Urinary bladder (tissue), 4 donors: ENCODE measurements at places on chromosomes 4 and X. TPM values are rescaled to one million over a fixed set of nuclear protein-coding genes. Genes with fewer than 3 reads are reported as not detected.

The FRMD7 gene
- 0.48 TPM for total RNA-seq

DNA sequence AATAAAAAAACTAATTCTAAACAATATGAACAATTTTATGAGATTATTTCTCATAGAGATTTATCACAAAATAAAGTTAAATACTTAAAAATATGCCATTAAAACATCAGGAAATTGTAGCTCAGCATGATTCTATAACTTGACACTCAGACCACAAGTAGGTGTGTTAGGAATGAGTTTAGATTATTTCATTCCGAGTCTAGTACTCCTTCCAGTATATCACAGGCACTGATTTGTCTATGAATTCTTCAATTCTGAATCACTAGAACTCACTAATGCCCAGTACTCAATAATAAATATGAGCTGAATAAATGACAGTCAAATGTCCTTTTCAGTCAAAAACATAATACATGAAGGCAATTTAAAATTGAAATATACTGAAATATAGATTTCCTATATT is 22.2 kb downstream of the BOD1L1 start:
- DNase-seq = no peak

DNA sequence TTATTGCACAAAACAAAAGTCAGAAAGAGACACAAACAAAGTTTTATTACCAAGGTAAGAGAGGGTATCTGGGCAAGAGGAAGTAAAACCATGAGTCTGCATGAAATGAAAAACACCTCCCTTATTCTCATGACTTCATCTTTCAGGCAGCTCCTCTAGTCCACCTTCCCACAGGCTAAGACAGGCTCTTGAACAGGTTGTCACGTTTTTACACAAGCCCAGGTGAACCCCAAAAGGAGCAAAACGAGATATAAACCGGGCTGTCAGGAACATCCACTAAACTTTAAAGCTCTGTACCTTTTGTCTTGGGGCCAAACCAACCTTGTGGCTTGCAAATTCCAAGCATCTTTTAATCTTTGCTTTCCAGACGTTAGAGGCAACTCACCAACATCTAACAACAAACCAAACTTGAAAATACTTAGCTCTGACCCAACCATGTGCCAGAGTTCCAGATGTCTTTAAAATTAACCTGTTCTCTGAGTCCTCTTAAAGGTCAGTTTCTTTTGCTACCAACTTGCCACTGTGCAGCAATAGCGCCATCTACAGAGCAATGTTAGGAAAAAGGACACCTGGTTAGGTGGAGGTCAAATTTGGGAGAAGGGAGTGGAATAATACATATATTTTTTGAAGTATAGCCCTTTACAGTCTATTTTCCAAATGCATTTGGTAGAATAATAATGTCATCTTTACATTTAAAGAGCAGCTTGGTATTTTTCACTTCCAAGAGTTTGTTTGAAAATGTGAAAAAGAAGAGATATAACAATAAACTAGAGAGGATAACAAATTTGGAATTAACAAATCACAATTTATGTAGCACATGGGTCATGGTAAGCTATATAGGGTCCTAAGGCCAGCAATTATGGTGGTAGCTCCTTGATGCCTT is 73.1 kb downstream of the QRFPR start:
- DNase-seq = peak; percentile 15

- no peak for DNase-seq
Measured at GRCh38 chr4:112340023-112340422, 42.9 kb downstream of the ALPK1 start.

The LUZP4 gene
- not detected for total RNA-seq

GRCh38 chr4:139278912-139279759 is 889 bp downstream of the MGARP start:
- no peak for DNase-seq

DNA sequence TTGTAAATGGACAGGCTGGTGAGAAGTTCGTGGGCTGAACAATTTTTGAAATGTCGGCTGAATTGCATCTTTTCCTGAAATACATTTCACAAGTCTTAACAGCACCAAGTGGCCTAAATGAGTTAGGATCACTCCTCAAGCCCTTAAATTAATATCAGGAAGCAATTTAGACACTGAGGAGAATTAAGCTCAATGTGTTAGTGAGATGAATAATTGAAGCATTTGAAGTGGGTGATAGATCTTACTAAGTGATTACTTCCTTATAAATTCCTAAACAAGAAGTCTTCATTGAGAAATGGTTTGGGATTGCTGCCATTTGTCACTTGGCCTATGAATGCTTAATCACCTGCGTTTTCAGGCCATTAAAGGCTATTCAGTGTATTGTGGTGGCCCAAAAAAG is 116.8 kb downstream of the NAA11 start:
- DNase-seq = no peak
